ENCODE measurements at places on chromosomes 11 and 22.

DNA sequence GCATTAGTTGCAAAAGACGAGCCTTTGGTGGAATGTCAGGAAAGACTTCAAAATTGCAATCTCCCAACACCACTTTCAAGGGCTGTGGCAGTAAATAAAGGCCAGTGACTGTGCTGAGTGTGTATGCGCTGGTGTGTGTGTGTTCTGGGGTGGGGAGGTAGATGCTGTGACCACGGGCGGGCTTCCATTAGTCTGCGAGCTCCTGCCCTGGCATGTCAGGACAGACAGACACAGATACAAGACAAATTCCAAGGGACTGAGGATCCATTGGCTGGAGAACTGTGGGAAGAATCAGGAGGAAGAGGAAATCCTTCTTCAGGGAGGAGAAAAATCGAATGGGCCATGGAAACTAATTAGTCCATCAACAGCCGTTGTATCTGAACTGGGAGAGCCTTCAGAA lies 83.6 kb downstream of the FEZ1 start:
- DNase-seq, result no peak

DNA sequence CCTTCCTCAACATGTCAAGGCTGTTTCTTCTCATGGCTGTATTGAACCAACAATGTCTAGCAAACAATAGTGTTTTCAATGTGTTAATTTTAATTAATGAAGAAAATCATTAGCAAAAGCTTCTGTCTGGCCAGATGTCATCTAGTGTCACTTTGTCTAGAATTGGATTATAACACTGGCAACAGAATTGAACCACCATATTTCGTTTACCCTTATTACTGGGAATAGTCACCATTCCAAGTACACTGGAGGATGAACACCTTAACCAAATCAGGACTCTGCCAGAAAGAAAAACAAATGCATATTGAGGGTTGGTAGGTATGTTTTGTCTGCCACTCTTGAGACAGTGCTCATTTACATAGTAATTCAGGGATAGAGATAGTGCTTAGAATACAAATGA lies 146.2 kb downstream of the LRRC4C start:
- no peak for DNase-seq

DNA sequence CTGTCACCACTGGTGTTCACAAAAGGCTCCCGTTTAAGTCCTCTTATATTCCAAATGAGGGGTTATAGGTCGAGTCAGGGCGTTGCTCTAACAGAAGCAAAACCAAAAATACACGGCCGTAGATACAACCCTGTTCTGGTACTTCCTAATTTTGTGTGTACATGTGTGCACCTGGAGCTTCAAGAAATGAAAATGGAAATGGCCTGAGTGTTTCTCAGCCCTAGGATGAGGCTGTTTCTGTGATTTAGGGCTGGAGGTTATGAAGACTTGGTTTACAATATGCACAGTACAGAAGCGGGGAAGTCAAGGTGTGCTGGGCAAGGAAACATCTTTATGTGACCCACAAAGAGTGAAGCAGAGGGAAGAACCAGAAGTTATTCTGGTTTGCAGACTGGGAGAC lies 110.4 kb upstream of the OR4B1 start:
- DNase-seq, result no peak

- DNase-seq, result no peak
Observed at GRCh38 chr22:41907436-41908401, 7.2 kb downstream of the SHISA8 start.

DNA sequence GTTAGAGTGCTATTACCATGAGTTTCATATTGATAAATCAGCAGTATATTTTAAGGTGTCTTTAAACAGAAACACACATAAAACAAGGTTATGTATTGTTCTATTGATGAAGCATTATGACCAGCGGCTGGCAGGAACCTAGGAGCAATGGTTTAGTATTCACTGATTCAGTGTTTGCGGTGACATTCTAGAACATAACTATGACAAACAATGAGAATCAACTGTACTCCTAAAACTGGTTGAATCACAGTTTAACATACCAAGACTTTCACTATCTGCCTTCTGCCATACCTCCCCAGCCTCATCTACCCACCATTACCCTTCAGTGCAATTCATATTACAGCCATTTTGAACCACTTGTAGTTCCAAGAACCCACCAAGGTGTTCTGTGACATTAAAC lies 8.8 kb downstream of the HOATZ start:
- no peak for DNase-seq

GRCh38 chr11:23954730-23955129 lies 542.1 kb upstream of the LUZP2 start:
- no peak for DNase-seq

All from NCI-H2171 treated with DMSO at 0.1 percent for 48 hours (cell line).